Adrenal gland (tissue), 19 donors: ENCODE measurements at places on chromosomes 3 and 15. TPM values are rescaled to one million over a fixed set of nuclear protein-coding genes. Genes with fewer than 3 reads are reported as not detected.
A peak's percentile ranks its signal among the peaks of the same experiment; 100 is the strongest.

DNA sequence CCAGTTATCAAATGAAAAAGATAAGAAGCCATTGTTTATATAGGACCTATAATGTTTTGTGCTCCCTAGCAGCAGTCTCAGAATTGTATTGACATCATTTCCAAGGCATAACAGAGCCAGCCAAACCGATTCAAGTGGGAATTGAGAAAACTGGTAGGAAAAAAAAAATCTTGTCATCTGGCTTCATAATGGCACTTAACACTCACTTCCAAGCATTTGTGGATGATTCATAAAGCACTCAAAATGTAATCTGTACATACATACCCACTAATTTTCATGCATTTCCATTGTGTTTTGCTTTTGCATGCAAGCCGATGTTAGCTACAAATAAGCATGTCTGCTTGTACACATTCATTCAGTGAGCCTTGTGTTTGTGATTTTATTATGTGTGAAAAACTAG is 18.6 kb upstream of the TRPC1 start:
- no peak for DNase-seq

- no peak for DNase-seq
Measured at GRCh38 chr3:130465521-130465920, 51.5 kb upstream of the COL6A6 start.

DNA sequence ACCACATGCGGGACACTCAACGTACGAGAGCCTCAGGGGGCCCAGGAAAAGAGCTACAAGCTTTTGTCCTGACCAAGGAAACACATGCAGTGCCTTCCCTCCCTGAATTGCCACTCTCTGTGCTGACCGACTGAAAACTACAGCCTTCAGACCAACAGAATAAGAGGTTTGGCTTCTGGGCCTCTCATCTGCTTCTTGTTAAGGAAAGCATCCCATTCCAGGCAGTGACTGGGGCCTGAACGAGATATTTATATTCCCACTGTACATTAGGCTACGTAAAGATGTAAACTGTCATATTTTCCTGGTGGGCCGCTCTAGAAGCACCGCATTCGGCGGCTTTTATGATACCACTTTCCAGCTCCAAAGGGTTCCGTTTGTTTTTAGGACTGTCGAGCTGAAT is 208.9 kb upstream of the TPM1 start:
- DNase-seq, result no peak

DNA sequence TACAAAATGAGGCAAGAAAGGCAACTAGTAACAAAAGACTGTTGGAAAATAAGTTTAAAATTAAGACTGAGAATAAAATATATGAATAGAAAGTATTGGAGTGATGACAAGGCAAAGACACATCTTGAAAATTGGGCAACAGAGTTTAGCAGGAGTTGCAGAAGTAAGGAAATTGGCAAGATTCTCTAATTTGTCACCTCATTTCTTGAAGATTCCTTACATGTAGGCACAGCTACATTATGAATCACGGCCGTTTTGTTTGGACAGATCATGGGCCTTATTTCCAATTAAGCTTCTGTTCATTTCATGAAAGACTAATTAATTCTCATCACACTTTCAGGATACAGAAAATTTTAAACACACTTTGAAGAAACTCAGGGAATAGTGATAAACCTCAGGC is 170.1 kb downstream of the ROBO1 start:
- DNase-seq, result no peak

DNA sequence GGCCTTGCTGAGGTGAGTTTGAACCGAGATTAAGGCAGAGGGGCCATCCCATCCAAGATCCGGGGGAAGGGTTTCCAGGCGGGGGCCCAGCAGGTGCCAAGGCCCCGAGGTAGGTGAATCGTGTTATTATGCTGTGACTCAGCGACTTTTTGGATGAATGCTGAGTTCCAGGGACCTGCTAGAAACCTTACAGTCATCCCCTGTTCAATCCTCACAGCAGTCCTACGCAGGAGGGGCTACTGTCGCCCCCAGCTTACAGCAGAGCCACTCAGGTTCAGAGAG is 40.9 kb downstream of the DNAJB8 start:
- no peak for DNase-seq

GRCh38 chr15:54033869-54034458 is 55.7 kb downstream of the UNC13C start:
- no peak for DNase-seq

GRCh38 chr3:101868534-101869464 is 19.5 kb downstream of the NFKBIZ start:
- DNase-seq, result no peak

DNA sequence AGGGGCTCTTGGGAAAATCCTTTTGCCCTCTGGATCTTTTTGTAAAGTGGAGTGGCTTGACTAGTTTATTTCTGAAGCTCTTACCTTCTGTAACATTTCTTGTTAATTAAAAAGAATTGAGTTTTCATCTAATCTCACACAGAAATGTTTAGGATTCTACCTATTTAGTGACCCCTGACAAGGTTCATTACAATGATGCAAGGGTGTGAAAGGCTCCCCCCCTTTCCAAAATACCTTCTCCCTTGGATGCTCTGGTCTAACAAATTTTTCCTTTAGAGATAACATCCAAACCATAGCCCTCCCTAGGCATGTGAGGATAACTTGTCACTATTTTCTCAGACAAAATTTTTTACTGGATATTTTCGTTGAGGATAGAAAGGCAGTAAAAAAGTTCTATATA is 223.9 kb downstream of the THRB start:
- no peak for DNase-seq

GRCh38 chr3:103371411-103371810 is 936.6 kb downstream of the ZPLD1 start:
- DNase-seq, result no peak

- DNase-seq, result no peak
Measured at GRCh38 chr3:58029842-58030584, 21.8 kb downstream of the FLNB start.

DNA sequence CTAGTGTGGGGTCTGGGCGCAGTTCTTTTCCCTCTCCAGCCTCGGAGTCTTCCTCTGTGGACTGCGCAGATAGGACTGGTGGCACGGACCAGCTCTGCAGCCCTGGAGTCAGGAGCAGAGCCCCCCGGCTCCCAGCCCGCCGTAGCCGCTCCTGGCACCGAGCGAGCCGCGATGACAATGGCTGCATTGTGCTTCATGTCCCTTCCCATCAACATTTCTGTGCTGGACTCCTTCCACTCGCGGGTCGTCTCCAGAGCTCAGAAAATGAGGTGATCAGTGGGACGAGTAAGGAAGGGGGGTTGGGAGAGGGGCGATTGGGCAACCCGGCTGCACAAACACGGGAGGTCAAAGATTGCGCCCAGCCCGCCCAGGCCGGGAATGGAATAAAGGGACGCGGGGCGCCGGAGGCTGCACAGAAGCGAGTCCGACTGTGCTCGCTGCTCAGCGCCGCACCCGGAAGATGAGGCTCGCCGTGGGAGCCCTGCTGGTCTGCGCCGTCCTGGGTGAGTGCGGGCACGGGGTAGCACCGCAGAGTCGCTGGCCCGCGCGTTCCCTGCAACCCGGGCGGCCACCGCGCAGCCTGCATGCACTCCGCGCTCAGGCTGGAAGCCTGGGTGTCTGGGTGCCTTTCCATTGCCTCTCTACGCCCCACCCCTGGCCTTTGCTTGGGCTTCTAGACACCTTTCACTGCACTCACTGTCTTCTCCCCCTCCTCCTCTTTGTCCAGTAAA is at the start of gene TF:
Gene TF (plus strand): TSS at position 413 of the 731 bp plus-strand sequence. CDS start 48 bp downstream, at position 461.
- DNase-seq, result no peak

DNA sequence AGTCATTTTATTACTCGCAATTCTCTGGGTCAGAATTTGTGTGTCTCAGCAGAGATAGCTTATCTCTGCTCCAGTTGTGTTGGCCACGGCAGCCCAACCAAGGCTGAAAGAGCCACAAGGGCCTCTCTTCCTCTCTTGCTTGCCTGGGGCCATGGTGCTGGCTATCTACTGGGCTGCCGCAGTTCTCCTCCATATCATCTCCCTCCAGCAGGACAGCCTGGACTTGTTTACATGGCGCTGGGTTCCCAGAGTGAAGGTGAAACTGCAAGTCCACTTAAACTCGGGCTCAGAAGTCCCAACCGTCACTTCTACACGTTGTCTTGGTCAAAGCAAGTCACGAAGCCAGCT is 134.8 kb downstream of the UACA start:
- DNase-seq, result no peak

DNA sequence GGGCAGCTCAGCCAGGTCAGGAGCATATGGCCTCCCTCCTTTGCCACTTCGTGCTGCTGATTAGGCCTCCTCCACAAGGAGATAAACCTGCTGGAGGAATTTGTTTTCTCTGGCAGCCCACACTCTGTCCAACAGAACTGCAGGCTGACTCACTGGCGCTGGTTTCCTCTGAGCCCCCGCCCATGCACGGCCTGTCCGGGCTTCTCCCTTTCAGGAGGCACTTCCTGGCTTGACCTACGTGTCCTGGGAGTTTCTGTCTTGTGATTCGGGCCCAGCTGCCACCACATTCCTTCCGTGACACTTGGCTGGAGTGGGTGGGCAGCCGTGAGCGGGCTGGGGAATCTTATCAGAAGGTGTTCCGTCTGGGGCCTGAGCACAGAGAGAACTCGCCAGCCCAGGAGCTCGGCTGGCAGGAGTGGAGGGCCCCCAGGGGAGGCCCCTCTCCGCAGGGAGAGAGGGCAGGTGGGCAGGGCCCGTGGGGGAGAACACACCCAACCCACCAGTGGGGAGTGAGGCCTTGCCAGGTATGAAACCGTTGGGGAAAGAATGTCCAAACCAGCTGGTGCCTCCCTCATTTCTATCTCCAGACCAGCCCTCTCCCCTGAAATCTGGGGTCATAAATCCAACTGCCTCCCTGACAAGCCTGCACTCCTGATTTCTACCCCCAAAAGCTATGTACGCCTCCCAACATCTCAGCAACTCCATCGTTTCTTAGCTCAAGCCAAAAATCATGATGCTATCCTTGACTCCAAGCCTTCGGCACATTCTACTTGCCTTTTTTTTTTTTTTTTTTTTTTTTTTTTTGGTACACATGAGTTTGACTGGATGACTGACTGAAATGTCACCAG is 110.6 kb upstream of the MEF2A start:
- peak; percentile 81 for DNase-seq

DNA sequence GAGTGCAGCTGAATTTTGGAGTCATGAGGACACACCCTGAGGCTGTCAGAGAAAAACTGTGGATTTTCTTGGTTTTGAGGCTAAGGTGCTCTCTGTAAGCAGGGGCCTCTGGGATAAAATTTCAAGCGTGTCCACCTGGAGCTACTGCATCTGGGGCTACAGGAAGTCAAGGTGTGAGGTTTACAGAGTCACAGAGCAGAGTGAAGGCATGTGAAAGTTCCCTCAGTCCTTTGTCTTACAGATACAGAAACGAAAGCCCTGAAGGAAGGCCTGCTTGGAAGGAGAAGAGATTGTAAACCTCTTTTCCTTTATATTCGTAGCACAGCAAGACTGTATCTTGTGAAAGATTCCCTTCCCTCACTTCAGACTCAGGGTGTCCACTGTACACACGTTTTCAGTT is 138.6 kb downstream of the OPA1 start:
- DNase-seq, result no peak

GRCh38 chr3:44761101-44761423 is 357 bp downstream of the KIAA1143 start:
- no peak for DNase-seq

GRCh38 chr15:65936282-65936681 is 67.0 kb downstream of the RAB11A start:
- no peak for DNase-seq

DNA sequence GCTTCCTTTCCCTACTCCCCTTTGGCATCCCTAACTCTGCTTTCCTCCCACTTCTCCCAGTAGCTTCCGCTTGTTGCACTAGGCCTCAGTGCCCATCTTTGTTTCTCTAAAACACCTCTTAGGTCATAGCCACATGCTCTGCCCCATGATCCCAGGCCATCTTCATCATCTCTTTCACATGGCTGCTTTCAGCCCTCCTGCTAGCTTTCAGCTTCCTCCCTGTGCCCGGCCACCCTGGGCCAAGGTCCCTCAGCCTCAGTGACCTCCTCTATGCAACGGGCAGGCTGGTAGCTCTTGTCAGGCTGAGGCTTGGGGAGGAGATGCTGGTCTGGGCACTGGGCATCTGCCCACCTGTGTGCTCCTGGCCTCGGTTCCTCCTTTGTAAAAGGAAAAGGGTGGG is 2.3 kb downstream of the PLEKHO2 start:
- DNase-seq, result no peak

- no peak for DNase-seq
Measured at GRCh38 chr15:85764649-85765277, 30.0 kb downstream of the KLHL25 start.

- DNase-seq, result no peak
Measured at GRCh38 chr3:9224490-9224889, 25.0 kb downstream of the SRGAP3 start.

- DNase-seq, result no peak
Measured at GRCh38 chr15:68417051-68417450, 14.9 kb downstream of the ITGA11 start.

DNA sequence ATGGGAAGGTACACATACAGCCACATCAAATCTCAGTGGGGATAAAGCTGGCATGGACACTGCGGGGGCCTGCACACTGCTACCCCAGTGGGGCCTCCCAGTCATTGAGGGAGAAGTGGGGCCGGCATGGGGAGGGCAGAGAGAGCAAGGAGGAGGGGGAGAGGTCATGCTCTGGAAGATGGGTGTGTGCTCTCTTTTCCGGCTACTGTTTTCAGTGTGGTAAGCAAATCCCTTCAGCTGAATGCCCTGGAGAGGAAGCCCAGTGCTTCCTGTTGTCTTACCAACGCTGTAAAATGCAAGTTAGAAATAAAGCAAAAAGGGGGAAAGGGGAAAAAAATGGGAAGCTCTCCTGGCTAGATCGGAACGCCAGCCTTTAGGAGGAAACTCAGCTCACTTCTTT is 30.8 kb downstream of the NRROS start:
- no peak for DNase-seq

GRCh38 chr15:68593341-68593740 is 14.5 kb downstream of the CORO2B start:
- no peak for DNase-seq

DNA sequence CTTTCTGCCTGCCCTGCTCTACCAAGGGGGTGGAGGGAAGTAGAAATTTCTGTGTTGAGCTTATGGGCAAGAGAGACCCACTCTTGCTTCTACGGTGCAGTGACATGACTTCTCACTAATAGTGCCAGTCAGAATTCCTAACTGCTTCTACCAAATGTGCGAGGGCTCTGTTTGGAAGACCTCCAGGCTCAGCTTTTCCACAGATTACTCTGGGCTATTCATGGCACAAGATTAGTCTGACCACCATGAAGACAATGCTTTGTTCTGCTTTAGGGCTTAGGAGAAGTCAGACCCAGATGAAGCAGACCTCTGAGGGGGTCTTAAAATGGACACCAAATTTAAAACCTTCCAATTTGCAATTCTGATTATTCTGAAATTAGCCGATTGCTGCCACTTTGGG is 195.9 kb upstream of the TBC1D5 start:
- no peak for DNase-seq

GRCh38 chr3:41881233-41881821 is 80.6 kb downstream of the ULK4 start:
- DNase-seq, result no peak

Gene LRRC31
- total RNA-seq, result not detected

Gene KBTBD13
- not detected for total RNA-seq

Gene CFAP100
- total RNA-seq, result not detected

Gene RTP1
- total RNA-seq, result not detected

Gene MCTP2
- 12.6 TPM for total RNA-seq

Gene ECT2
- total RNA-seq, result 15.5 TPM

Gene ESYT3
- 0.14 TPM for total RNA-seq

Gene QARS1
- total RNA-seq, result 187 TPM
